ENCODE measurements at places on chromosomes 2 and 18.

- DNase-seq = no peak
Observed at GRCh38 chr2:46493241-46493970, 14.0 kb downstream of the TMEM247 start.

GRCh38 chr2:54456612-54457322, 640 bp downstream of the SPTBN1 start:
- no peak for DNase-seq

DNA sequence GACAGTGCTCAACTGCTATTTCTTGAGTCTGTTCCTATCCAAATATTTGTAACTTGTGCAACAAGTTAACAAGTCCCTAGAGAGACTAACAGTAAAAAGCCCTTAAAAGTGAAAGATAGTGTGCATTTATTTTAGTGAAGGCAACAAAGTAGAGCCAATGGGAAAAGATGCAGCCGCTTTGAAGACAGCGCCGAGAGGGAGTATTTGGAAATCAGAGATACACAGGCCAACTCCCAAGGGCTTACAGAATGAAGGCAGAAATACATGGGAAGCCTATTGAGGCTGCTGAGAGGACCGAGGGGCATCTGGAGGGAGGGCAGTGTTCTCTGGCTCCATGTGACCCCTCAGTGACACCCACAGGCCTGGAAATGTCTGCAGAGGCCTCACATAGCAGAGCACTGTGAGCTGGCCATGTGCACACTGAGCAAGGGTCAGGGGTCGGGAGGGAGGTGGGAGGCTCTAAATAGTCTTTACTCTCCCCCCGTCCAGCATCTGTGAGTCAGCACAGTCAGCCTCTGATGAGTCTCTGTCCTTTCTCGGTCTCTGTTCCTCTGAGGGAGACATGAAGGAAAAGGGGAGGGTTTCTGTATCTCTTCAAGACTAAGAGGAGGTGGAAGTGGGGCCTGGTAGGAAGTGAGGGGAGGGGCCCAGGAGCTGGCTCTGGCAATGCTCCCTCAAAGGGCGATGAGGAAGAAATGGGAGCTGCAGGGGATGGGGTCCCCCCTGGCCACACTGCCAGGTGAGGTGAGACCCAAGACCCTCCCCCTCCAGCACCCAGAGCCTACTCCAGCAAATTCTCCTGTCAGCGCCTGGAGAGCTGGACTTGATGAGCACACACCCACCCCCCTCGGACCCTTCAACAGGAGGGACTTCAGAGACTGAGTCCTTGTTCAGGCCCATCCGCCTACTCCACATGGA, 133.6 kb downstream of the SP3 start:
- DNase-seq = no peak

DNA sequence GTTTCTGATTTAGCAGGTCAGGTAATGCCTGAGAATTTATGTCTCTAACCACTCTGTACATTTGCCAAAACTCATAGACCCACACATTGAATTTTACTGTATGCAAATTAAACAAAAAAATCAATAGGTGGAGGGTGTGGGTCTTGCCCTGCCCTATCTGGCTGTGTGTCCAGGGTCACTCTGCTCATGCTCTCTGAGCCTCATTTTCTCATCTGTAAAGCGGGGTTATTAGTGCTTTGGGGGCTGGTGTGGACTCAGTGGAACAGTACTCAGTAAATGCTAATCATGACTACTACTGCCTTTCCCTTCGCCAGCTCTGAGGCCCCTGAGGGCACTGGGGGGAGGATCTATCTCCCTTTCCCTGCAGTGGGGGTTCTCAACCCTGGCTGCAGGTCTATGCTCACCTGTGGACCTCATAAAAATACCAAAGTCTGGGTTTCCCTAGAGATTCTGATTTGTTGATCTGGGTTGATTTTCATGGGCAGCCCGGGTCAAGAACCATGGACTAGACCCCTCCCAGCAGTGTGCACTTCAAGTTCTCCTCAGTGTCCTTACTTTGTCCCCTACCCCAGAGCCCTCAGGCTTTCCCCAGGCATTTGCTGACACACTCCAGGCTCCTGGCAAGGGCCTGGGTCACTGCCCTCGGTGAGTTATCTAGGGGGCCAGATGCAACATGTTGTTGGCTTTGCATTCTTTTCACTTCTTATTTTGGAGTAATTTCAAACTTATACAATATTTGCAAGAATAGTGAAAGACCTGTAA, 27.5 kb downstream of the MTHFD2 start:
- DNase-seq = no peak

DNA sequence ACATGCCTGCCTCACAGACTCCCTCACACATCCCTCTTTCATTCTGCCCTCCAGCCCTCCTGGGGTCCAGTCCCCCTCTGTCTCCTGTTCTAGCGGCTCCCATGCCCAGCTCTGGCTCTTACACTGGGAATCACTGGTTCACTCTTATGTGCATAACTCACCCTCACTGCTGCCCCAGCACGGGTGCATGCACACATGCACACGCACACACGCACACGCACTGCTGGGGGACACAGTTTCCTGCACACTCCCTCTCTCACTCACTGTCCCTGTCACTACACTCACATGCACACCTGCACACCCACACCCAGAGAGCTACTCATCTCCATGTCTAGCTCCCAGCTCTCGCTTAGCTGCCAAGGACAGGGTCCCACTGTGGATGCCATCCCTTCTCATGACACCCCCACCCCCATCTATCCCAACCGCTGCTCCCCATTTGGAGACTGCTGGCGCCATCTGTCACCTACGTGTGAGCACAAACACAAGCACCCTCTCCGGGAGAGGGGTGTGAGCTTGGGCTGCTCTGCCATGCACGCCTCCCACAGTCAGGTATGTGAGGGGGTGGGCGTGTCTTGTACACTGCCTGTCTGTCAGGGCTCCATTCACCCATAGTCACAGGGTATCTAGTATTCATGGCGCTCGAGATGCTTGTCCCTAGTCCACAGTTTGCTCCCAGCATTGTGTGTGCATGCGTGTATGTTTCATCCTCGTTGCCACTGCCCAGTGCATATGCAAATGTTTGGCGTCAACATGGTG, 1.8 kb downstream of the ASIC4 start:
- no peak for DNase-seq

DNA sequence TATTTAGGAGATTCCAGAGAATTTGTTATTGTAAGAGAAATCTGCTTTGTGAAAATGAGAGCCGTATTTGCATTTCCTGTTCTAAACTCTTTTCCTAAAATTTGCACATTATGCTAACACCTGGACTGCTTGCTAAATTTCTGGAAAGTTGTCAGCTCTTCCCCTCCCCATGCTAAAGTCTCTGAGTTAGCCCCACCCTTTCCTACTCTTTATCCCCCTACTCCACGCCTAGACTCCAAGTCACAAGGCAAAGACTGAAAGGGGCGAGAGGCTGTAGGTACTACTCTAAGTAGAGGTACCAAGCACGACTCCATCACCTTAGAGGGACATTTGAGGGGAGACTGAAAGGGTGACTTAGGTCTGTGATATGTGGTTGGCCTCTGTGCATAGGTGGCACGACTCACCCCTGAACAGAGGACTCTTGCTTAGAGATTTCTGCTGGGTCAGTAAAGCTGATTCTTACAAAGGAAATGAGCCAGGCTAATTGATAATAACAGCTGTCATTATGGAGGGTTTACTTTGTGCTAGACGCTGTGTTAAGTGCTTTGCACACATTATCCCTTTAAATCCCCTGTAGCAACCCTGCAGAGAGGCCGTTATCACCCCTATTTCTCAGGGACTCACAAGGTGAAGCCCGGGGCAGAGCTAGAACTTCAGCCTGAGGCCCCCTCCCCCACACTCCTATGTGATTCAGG, 373.5 kb downstream of the EN1 start:
- DNase-seq = no peak

GRCh38 chr2:238811759-238812158, 36.1 kb upstream of the TWIST2 start:
- no peak for DNase-seq

DNA sequence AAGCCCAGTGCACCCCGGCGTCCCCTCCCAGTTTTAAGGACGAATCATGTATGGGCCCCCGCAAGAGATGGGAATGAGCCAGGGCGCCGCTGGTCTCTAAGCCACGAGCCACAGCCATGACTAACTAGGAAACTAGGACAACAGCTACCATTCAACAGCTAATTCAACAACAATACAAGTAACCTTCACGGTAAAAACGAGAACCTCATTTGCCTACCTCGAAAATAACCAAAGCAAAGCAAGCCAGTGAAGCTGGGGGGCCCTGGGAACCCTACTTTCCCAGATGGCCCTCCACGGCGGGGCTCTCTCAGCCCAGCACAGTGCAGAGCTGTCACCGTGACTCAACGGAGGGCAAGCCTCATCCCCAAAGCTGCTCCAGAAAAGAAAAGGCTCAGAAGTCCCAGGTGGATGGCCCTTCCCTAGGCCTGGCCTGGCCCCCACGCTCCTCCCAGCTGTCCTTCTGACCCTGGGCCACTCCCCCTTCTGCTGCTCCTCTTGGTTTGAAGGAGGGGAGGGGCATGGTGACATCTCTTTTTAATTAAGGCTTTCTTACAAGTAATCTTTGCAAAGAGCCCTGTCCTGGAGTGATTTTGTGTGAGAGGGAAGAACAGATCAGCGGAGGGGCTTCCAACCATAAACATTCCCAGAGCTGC, 126.3 kb downstream of the HDAC4 start:
- DNase-seq = no peak

- DNase-seq = no peak
Observed at GRCh38 chr2:1612391-1613077, 131.8 kb downstream of the PXDN start.

- DNase-seq = no peak
Observed at GRCh38 chr2:102737431-102737830, 24.4 kb upstream of the TMEM182 start.

DNA sequence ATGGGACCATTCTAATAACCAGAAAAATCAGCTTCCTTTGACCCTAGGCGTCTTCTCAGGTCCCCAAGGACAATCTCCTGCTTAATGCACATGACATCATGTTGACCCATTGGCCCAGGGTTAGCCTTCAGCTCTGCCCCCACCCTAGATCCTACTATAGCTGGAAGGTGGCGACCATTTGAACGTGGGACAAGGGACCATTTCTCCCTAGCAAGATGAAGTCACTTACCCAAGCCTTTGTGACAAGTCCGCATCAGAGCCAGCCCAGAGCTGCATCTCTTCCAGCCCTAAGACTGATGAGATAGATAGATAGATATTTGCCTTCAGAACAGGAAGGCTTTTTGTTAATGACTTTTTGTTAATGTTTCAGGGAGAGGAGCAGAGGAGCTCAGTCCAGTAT, 28.2 kb upstream of the TAF1B start:
- DNase-seq = no peak

GRCh38 chr18:78082816-78083215, 833.2 kb downstream of the GALR1 start:
- DNase-seq = no peak

DNA sequence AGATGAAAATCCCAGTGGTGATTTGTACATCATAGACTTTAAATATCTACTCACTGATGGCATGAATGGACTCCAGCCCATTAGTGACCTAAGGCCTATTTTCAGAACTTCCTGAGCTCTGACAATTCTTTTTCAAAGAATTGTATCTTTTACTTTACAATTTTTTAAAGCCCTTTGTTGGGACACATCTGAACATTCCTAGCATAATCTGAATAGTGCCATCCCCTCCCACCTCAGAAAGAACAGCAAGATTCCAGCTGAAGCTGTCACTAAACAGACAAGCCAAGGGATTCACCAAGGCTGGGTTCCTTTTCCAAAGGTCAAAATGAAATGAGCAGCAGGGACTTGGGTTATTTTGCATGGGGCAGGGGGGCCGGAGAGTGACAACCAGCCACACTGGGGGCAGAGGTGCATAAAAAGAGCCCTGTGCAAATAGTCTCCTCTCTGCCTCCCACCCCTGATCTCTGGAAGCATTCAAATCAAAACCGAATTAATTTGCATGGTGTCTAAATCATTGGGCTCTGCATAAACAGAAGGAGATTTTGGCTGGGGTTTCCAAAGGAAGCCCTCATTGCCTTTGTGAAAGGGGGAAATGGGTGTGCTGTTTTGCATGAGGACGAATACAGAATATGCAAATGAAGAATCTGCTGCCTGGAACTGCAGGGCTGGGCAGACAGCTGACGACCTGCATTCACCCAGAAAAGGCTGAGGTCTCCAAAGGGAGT, 17.2 kb downstream of the EPHA4 start:
- DNase-seq = no peak

DNA sequence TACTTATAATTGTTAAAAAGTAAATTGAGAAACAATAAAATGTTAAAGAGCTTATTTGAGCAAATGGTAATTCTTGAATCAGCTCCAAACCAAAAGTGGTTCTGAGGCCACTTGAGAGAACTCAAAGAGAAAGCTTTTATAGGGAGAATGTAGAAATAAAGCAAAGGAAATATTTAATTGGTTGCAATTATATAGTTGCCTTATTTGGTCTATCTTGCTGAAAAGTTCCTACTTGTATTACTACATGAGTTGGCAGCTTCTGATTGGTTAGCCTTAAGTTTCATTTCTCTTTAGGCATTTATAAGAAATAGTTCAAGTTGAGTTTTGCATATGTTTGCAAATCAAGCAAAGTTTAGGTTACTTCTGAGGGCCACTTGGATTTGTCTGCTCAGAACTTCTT, 38.1 kb downstream of the SCN2A start:
- no peak for DNase-seq

GRCh38 chr2:207181526-207182274, 16.0 kb upstream of the KLF7 start:
- no peak for DNase-seq

DNA sequence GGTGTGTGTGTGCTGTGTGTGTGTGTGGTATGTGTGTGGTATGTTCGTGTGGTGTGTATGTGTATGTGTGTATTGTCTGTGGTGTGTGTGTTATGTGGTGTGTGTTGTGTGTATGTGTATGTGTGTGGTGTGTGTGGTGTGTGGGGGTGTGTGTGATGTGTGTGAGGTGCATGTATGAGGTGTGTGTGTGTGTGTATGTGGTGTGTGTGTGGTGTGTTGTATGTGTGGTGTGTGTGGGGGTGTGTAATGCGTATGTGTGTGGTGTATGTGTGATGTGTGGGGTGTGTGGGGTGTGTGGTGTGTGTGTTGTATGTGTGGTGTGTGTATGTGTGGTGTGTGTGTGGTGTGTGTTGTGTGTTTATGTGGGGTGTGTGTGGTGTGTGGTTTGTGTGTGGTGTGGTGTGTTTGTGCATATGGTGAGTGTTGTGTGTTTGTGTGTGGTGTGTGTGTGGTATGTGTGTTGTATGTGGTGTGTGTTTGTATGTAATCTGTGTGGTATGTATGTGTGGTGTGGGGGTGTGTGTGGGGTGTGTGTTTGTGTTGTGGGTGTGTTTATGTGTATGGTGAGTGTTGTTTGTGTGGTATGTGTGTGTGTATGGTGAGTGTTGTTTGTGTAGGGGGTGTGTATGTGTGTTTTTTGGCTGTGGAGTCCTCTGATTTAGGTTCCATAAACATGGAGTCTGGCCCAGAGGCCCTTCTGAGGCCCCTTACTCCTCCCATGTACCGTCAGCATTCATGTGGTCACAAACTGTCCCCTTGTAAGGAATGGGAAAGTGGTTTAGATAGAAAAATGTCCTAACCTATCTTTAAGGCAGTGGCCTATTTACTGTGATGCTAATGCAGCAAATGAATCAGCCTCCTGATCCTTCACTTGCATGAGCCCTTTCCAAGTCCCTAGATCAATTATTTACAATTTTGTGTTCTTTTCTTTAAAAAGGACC, 116.0 kb downstream of the ALPK2 start:
- DNase-seq = no peak
